CD4-positive, alpha-beta T cell (primary cell): ENCODE measurements at places on chromosomes 3 and 15.
A peak's percentile ranks its signal among the peaks of the same experiment; 100 is the strongest.

DNA sequence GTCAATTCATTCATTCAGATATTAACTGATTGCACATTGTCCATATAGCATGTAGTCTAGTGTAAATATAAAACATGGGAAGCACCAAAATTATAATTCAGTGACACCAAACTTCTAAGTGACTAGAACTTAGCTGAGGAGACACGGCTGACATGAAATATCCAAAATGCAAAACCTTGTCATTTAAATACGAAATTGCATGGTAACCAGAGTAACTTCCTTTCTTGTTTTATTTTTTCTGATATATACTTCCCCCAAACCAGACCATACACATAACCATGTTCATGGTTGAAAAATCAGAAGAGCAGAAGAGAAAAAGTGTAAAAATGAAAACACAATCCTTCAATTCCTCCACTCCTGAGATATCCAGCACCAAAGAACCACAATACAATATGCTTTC is 38.0 kb downstream of the CBLB start:
- H3K4me1 ChIP-seq: peaks cover 17% of the 10 kb centered on the region
- no peaks in the 10 kb centered on the region for H3K27me3 ChIP-seq
- H3K36me3 ChIP-seq: no peaks in the 10 kb centered on the region
- H3K27ac ChIP-seq: no peak overlapping the region

DNA sequence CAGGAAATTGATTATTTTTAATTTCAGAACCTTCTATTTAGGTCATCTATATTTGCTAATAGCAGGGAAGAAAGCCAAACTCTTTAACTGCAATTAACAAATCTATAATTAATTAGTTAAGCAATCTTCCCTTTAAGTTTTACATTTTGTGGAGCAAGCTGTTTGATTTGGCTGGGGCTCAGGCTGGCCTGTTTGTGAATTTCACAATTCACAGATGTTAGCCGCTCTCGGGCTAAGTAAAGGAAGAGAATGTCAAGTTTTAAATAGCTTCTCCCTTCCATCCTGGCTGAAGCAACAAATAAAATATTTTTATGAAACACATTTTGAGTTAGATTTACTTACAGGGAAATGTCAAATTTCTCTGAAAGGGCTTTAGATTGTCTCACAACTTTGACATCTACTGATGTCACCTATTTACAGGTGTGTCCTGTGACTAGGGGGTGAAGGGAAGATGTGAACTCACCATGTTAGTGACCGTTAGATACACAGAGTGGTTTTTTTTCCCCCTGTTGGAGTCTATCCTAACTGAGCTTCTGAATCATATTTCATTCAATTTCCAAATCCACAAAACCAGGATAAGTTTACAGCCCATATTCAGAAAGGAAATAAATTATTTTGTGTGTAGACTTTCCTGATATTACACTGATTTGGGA is 1.3 kb upstream of the TP63 start:
- no peaks in the 10 kb centered on the region for H3K36me3 ChIP-seq
- H3K27me3 ChIP-seq: no peaks in the 10 kb centered on the region
- H3K27ac ChIP-seq: no peak overlapping the region
- H3K4me1 ChIP-seq: no peaks in the 10 kb centered on the region
- no peak for DNase-seq
- H3K4me3 ChIP-seq: no peak overlapping the region

DNA sequence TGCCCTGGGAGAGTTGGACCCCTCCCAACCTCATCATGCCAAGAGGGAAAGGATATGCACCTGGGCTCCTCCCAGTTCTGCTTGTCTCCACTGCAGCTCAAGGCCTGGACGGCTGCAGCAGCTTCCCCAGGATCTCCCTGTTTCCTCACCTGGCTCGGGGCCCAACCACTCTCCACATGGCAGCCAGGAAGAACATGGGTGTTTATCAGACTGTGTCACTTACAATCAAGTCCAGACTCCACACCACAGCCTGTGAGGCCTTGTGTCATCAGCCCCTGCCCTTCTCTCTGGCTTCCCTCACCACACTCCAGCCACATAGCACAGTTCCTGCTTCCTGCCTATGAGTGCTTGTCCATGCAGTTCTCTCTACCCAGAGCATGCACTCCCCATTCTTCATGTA is 534.4 kb downstream of the EPHB1 start:
- no peak overlapping the region for H3K4me3 ChIP-seq
- DNase-seq: no peak
- no peaks in the 10 kb centered on the region for H3K27me3 ChIP-seq

- no peak for DNase-seq
- peaks cover 6% of the 10 kb centered on the region for H3K4me1 ChIP-seq
- no peaks in the 10 kb centered on the region for H3K27me3 ChIP-seq
Observed at GRCh38 chr3:57956119-57956832, 51.9 kb upstream of the FLNB start.

- no peaks in the 10 kb centered on the region for H3K4me1 ChIP-seq
- DNase-seq: no peak
- H3K27me3 ChIP-seq: no peaks in the 10 kb centered on the region
- no peaks in the 10 kb centered on the region for H3K36me3 ChIP-seq
- no peak overlapping the region for H3K27ac ChIP-seq
- no peak overlapping the region for H3K4me3 ChIP-seq
Observed at GRCh38 chr3:166005126-166005525, 167.9 kb upstream of the BCHE start.

GRCh38 chr15:44537735-44538240 is 841 bp downstream of the EIF3J start:
- DNase-seq: no peak
- peaks cover 23% of the 10 kb centered on the region for H3K36me3 ChIP-seq
- peaks cover 39% of the 10 kb centered on the region for H3K4me1 ChIP-seq
- peak overlapping the region; percentile 68 for H3K4me3 ChIP-seq
- peak overlapping the region; percentile 97 for H3K27ac ChIP-seq
- no peaks in the 10 kb centered on the region for H3K27me3 ChIP-seq
